GM20000 (cell line): ENCODE measurements at places on chromosomes 12 and 14.

- peak; percentile 78 for DNase-seq
These were observed 29.2 kb upstream of the FOS start for GRCh38 chr14:75249251-75249957.

GRCh38 chr14:72075649-72076334, 143.6 kb downstream of the RGS6 start:
- no peak for DNase-seq

DNA sequence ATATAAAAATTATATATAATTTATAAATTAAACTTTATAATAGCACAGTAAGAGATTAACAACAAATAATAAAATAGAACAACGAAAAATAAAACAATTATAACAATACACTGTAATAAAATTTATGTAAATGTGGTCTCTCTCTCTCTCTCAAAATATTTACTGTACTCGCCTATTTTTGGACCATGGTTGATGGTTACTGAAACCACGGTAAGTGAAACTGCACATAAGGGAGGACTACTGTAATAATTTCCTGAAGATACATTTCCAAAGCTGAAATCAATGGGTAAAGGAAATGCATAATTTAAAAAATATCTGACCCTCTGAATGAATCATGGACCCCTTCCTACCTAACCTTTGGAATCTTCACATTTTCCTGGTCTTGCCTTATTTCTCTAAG, 48.9 kb downstream of the NTN4 start:
- no peak for DNase-seq

GRCh38 chr12:83326666-83327065, 640.0 kb downstream of the TMTC2 start:
- DNase-seq: no peak
